ENCODE measurements at places on chromosomes 2 and 18.

- peak; percentile 72 for DNase-seq
Measured at GRCh38 chr2:54176577-54176976, 61.2 kb downstream of the ACYP2 start.

DNA sequence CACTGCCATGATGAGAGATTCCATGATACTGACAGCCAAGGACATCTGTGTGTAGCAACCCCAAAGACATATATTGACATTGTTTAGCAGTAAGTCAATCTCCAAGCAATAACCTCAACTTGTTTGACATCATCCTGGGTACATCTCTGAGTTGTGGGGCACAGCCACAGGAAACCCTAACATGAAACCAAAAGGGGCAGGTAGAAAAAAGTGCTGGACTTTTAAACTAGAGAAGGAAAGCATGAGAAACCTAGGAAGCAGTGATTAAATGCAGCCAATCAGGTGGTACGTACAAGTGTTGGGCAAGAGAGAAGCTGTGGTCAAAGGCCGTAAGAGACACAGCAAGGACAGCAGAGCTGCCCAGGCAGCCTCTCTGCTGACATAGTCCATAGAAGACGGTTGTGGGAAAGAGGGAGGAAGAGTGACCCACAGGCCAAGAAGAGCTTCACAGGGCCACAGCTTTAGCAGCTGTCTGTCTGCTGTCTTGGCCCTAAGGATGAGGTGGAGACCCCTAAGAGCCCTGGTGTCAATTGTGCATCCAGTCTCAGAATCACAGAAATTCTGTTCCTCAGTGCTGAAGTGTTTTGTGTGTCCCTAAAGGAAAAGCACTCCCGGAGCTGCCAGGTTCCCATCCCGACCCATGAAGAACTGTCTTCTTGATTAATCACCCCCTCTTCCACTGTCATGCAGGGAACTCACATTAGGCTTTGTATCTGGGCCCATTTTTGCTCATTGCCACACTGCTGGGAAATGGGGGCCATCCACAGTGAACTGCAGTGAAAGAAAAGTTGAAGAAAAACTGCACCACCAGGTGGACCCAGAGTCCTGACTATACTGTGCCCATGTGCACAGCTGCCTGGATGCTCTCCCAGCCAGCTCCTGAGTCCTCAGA, 25.4 kb upstream of the CHN1 start:
- no peak for DNase-seq

- DNase-seq: no peak
Measured at GRCh38 chr2:56132138-56132537, 51.7 kb upstream of the CCDC85A start.

- no peak for DNase-seq
Measured at GRCh38 chr2:170974304-170974993, 45.4 kb downstream of the GORASP2 start.

- DNase-seq: peak; percentile 41
Measured at GRCh38 chr2:152468899-152469692, 134.1 kb downstream of the FMNL2 start.

DNA sequence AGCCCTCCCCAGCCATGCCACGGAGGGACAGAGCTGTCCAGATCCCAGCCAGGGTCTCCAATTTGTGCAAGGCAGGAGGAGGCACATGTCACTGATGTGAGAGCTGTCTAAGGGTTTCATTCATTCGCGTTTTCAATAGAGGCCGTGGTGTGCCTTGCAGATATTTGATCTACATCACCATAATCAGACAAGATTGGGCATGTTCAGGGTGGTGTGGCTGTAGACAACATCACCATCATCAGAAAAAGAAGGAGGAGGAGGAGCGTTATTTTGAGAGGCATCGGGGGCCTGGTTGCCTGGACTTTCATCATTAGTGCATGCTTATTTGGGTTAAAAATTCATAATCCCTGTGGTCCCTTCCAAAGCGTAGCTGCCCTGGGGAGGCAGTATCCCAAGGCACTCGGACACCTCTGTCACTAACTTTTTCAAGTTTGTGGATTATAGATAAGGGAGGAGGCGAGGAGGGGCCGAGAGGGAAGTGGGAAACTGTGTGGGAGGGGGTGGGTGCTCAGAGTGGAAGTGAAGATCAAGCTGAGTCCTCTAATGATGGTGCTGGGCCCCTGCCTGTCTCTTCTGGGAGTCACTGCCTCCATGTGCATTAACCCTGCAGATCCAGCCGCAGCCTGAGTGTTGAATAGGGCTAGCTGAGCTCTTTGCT, 194.1 kb downstream of the CTIF start:
- DNase-seq: no peak

GRCh38 chr2:170396799-170397459, 219.0 kb downstream of the MYO3B start:
- no peak for DNase-seq

DNA sequence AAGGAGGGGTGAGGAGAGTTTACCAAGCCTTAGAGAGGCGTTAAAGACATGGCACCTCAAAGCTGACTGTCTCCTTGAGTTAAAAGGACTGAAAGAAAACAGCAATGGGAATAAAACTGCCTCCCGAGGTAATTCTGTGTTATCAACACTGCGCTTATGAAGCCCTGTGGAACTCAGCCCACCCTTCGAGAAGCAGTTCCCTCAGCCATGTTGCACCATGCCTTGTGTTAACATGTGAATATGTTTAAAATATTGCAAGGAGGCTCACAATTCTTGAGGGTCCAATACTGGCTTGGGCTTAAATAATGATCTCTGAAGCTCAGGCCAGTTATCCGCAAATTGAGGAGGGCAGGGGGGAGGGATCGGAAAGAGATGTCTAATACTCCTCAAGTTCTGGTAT, 14.7 kb downstream of the KLF7 start:
- no peak for DNase-seq

DNA sequence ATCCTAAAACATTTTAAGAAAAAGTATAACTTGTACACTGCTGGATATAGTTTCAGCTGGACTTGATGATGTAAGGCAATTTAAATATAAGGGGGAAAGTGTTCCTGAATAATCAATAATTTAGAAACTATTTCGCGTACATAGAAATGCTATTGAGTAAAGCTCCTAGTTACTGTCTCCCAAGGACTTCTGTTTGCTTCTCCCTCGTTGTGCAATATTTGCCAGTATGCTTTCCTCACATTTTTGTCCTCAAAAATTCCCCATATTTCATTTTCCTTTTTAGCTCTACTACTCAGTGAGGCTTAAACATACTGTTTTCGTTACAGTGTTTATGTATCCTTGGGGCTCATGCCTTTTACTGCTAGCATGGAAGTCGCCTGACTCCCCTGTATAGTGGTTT, 36.9 kb downstream of the ATP9B start:
- DNase-seq: no peak

DNA sequence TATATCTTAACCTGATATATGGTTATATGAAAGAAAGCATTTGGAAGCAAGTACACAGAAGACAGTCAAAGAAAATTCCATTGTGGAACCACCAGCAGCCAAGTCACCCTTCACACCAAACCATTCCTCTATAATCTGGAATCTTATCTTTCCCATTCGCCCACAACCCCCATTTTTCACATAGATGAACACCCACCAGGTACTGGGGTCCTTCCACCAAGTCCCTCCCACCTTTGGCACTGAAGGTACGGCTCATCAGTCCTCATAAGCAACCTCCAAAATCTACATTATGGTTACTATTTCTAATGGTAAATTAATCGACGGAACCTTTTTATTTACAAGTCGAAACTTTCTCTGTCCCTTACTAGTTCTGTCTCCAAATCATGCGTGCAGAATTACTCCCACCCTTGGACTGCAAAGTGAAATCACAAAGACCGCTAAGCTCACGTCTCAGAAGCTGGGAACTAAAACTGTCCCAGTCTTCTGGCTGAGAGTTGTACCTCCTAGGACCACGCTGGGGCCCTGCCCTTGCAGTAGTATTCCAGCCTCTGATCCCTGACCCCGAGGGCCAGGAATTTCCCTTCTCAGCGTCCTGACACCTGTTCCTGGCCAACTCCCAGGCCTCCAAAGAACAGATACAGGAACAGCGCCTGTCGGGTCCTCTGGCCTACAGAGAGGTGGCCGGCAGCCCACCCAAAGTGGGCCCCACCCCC, 702 bp downstream of the OLA1 start:
- no peak for DNase-seq

DNA sequence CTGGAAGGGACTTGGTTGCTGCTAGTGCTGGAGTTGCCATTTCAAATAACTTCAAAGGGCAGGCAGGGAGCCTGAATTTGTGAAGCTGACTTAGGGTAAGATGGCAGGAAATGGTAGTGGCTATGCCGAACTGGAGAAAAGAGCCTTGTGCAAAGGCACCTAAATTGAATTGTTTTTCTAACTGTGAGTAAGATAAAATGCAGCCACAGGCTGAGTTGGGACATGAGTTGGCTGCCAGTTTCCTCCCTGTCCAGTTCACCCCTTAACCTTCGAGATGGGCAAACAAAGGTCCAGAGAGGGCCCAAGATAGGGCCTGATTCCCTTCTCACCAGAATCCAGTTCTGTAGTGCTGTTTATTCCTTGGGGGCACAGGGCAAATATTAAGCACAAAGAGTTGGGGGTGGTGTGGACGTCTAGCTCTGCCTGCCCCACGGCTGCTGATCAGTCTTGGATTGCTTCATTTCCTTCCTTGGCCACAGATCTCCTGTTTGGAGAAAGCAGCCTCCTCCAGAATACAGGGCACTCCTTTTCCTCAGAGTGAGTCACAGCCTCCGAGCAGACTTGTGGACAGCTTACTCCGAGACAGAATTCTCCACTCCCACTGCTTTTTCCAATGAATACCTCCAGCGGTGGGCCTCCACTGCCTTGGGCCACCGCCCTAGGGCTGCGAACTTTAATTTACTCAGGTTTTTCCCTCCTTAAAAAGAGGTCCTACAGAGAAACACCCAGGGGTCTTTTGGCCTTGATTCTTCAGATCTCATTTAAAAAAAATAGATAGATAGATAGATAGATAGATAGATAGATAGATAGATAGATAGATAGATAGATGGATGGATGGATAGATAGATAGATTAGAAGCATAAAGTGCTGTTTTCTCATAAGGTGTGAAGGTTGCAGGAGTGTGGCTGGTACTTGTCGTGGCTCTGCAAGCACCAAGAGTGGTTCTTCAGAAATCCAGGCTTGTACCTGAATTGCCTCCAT, 18.4 kb upstream of the SLC20A1 start:
- DNase-seq: no peak

DNA sequence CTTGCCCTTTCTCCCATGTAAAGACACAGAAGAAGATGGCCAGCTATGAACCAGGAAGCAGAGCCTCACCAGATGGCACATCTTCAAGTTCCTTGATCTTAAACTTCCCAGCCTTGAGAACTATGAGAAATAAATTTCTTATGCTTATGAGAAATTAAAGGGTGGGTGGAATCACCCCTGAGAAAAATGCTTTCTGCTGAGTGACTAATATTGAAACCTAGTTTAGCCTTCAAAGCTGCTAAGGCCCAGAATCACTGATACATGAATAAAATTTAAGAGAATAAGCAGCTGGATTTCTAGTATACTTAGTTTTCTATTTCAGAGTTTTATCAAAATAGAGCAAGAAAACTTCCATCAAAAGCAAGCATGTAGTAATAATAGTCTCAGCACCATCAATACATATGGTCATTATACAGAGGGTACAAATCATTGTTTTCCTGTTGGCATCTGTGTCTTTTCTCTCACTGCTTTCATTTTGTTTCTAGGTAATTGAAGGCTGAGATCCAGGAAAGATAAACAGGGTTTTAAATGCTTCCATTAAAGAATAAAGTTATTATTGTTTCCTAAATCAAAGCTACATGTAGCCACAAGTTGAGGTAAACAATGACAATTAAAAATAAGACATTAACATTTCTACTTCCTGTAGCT, 53.3 kb upstream of the COL5A2 start:
- DNase-seq: no peak

DNA sequence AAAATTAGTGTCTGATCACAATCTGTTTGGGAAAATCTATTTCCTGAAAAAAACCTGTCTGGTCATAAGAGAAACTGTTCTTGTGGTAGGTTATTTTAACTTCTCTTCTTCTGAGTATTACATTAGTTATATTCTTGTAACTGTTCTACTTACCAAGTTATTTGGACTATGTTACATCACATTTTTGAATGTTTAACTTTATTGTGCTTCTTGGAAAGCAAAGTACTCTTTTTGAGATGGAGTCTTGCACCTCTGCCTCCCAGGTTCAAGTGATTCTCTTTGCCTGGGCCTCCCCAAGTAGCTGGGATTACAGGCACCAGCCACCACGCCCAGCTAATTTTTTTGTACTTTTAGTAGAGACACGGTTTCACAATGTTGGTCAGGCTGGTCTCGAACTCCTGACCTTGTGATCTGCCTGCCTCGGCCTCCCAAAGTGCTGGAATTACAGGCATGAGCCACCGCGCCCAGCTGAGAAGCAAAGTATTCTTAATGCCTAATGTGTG, 39.4 kb downstream of the AFTPH start:
- no peak for DNase-seq

DNA sequence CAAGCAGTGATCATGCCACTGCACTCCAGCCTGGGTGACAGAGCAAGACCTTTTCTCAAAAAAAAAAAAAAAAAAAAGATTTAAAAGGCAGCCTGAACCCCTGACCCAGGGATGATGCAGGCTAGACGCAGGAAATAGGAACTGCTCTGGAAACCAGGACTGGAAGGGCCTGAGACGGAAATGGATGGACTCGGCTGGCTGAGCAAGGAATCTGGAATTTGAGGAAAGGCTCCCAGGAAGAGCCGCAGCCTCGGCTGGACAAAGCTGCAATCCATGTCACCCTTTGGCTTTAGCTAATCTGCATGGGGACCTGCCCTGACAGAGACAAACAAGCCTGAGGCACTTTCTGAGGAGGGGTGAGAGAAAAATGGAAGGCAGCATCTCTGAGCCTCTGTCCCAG, 55.0 kb upstream of the DAPL1 start:
- DNase-seq: no peak

- DNase-seq: no peak
Measured at GRCh38 chr2:38765149-38765548, 12.9 kb upstream of the GEMIN6 start.

GRCh38 chr2:220904015-220904414, 668.1 kb downstream of the EPHA4 start:
- no peak for DNase-seq

- DNase-seq: no peak
Measured at GRCh38 chr18:7830468-7830867, 263.4 kb downstream of the PTPRM start.

DNA sequence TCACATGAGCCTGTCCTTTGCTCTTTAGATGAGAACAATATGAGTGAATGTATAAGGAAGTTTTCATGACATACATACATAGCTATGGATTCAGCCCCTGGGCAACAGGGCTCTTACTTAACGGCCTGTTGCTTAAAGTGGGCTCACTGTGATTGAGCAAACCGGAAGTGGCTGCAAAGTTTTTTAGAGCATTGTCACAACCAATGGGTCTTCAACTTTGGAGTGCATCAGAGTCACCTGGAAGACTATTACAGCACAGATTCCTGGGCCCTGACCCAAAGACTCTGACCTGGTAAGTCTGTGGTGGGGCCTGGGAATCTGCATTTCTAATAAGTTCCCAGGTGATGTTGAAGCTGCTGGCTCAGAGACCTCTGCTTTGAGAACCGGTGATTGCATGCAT, 106.3 kb upstream of the SEC11C start:
- no peak for DNase-seq

- DNase-seq: no peak
Measured at GRCh38 chr2:101251844-101252407, 760 bp upstream of the CNOT11 start.
